ENCODE measurements at places on chromosomes 1 and 21.
A peak's percentile ranks its signal among the peaks of the same experiment; 100 is the strongest.

GRCh38 chr1:98402860-98403259 lies 258.7 kb upstream of the SNX7 start:
- DNase-seq: no peak

- DNase-seq: no peak
These were observed 16.9 kb downstream of the RGS1 start for GRCh38 chr1:192592517-192592916.

DNA sequence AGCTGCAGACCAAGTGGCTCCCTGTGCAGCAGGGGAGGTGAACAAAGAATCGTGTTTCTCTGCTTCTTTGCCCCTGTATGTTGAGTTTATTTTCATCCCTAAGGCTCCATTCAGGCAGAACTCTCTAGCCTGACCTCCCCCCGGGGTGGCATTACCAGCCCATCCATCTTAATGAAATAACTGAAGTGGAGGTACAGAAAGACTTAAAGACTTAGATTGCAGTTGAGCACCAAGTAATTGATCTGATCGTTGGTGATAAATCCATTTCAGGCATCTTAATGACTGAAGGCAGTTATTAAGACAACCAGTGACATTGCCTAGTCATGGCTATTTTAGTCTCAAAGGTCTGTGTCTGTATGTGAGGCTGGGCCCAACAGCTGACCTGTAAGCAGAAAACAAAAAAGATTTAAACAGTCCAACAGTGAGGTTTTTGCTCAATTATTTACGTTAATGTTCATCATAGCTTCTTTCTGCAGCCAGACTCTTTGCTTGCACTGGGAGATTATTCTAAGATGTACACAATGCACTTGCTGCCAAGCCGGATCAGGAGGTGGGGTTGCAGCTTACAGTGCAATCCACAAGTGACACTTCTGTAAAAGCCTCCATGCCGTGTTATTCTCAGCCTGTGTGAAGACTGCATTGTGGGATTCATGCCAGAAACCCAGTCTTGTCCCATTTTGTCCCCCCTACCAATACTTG lies 363.0 kb upstream of the DUSP10 start:
- no peak for DNase-seq

DNA sequence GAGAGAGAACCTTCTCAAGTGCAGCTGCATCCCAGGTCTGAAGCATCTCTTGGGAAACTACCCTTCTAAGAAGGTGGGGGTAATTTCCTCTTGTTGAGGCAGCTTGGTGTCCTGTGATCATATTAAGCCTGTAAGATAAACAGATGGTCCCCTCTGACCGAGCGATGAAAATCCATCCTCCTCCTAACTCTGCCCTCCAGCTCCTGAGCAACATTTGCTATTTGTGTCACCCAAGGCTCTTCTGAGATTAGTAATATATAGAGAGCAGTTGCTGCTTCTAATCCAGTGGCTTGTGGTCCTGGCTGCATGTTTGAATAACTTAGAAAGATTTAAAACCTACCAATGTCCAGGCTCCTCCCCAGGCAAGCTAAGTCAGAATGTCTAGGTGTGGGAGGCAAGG lies 123.7 kb downstream of the DISC1 start:
- DNase-seq: no peak

- no peak for DNase-seq
These were observed 13.1 kb downstream of the MECR start for GRCh38 chr1:29217633-29218032.

GRCh38 chr1:16906873-16907272 lies 11.1 kb downstream of the RNU1-2 start:
- DNase-seq: no peak

DNA sequence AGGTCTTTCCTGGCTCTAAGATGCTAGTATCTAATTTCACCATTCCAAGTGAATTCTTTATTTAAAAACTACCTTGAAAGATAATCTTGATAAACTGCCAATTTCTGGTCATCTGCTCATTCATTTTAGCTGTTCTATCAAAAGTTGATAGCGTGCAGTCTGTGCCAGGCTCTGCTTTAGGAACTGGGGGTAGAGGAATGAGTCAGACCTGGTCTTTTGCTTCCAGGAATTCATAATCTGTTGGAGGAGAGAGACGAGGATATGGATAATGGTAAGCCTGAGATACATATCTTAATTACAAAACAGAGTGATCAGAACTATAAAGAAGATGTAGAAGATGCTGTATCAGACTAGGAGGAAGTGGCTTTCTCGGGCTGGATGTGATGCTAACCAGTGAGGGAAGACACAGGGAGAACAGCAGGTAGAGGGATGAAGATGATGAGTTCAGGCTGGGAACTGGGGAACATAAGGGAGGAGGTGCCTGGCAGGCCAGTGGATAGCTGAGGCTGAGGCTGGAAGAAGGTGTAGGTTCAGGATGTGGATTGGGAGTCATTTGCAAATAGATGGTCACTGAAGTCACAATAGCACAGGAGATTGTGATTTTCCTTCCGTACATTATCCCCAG lies 12.3 kb upstream of the PHC2 start:
- no peak for DNase-seq

- peak; percentile 27 for DNase-seq
These were observed 115.4 kb upstream of the HOOK1 start for GRCh38 chr1:59699227-59699847.

DNA sequence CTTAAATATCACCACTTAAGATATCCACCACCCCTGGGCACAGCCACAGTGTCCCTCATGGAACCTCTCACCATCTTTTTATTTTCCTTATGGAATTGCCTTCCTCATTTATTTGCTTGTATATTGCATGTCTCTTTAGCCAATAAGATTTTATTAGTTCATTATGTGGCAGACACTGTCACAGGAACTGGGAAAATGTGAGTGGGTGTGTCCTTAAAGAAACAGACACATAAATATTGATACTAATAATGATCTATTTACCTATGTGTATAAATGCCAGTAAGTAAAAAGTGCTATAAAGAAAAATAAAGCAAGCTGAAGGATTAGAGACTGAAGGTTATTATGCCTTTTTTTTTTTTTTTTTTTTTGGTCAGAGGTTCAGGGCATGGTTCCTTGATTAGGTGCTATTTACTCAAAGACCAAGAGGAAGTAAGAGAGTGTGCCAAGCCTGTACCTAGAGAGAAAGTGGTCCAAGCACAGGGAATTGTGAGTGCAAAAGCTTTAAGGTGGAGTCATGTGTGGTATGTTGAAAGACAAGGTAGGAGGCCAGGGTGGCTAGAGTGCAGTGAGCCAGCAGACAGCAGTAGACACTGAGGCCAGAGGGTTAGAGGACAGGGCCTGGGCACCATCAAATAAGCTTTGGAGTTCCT lies 589.0 kb downstream of the USP25 start:
- no peak for DNase-seq

DNA sequence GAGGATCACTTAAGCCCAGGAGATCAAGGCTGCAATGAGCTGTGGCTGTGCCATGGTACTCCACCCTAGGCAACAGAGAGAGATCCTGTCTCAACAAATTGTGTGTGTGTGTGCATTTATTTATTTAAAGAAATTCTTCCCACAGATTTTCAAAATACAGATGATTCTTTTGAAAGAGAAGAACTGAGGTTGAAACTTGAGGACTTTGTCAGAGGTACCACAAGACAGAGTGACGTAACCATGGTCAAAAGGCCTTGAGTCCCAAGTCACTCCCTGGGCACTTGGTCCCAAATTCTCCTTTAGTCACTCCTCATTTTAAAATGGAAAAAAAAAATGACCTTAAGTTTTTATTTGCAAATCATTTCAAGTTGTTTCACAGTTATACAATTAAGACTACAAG lies 57.4 kb downstream of the TIAM1 start:
- DNase-seq: no peak

DNA sequence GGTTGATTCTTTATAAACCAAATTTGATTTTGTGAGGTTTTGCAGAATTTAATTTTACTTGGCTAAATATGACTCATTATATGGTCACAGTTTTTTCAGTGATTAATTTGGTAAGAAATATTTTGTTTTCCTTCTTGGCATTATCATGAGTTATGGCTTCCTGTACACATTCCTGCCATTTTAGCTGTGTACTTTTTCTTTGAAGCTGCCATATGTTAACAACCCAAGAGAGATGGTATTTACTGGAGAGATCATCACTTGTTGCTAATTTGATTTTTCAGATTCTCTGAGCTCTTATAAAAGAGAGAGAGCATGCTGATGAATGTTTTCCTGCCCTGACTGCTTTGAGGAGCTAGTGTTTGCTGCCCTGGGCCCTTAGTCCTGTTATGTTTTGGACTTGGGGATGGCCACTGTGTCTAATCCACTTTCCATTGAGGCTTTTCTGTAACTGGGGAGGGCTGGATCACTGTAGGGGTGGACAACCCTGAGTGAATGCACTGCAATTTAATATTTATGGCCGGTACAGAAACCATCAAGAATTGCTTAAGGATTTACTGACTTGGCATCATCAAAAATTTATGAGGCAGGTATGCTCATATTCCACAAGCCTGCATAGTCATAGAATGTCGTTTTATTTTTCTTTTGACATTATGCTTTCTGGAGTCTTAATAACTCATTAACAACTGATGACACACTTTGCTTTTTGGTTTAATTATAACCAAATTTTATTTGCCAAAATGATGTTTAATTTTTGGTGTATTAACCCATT lies 200.9 kb downstream of the DISC1 start:
- no peak for DNase-seq

DNA sequence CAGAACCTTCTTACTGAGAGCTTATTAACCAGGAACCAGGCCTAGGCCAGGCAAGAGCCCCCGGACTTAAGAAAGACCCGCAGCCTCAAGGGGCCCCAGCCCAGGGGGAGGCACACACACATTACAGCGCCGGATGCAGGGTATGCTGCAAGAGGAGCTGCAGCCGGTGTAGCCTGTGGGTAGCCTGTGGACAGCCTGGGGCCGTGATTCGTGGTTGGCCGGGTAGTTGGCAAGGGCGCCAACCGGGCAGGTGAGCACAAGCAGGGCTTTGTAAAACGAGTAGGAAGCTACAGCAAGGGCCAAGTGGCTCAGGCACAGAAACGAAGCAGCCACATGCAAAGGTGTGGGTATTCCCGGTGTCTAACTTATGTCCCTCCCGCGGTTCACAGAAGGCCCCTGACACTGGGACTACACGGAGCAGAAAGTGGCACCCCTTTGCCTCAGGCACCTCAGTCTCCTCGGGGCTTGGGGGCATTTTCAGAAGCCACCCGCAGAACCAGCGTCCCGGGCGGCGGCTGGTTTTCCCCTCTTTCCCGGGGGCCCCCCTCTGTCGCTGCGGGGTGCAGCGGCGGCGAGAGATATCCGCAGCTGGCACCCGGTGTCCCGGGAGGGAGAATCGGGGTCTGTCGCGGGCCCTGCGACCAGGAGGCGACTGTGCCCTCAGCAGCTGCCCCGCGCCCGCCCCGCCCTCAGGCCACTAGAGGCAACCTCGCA lies 40.8 kb downstream of the KIAA1614 start:
- peak; percentile 40 for DNase-seq

DNA sequence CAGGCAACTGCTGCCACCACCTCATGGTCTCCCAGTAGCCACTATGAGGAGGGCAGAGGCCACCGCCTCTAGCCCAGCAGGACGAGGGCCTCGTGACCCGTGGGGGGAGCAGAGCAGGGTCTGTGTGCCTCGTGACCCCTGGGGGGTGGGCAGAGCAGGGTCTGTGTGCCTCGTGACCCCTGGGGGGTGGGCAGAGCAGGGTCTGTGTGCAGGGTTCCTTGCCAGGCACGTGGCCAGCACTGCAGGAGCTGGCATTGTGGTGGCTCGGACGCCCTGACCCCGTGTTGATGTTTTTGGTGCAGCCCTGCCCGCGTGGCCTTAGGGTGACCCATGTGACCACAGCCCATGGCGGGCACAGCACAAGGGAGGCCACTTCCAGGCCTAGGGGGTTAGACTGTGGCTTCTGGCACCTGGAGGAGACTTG lies 52.8 kb downstream of the SLX9 start:
- no peak for DNase-seq

DNA sequence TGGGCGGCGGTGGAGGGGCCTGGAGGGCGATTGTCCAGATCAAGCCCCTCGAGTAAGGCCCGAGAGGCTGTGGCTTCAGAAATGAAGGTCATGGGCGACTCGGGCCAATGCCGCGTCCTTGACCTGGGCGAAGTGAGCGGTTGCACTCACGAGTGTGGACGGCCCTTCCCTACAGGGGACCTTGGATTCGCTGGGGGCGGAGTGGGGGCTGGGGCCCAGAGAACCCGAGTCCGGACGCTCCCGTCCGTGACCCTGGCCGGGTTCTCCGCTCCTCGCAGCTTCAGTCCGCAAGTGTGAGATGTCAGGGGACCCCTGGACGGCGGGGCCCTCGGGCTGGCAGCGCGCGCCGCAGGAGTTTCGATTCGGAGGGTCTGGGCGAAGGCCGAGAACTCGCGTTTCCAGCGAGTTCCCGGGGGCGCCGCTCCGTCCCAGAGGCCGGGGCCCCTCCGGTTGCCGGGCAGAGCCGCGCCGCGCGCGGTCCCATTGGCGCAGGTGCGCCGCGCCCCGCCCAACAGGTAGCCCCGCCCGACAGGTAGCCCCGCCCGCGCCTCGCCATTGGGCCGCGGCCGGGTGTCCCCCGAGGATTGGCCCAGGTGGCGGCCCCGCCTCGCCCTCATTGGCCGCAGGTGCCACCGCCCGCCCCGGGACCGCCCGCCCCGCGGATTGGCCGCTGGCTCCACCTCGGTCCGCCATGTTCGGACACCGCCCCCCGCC lies at the start of gene PRKCZ:
Gene PRKCZ (plus strand): TSS at position 694 of the 714 bp plus-strand sequence. CDS start 220 bp downstream, outside the sequence.
- no peak for DNase-seq
